Fibroblast of mammary gland (primary cell): ENCODE measurements at places on chromosomes 4 and X.

DNA sequence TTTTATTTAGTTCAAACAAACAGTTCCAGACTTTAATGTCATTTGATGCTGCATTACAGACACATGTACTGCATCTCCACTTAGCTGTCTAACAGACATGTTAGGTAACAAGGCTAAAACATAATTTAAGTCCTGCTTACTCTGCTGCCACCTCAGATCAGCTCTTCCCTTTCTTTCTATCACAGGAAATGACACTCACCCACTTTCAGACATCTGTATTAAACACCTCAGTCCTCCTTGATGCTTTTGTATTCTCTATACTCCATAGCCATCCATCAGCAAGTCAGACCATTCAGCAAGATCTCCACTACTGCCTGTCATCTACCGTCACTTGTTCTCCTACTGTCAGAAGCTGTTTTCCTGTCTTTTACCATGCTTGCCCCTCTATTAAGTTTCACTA, 405.4 kb downstream of the IL15 start:
- DNase-seq = no peak

DNA sequence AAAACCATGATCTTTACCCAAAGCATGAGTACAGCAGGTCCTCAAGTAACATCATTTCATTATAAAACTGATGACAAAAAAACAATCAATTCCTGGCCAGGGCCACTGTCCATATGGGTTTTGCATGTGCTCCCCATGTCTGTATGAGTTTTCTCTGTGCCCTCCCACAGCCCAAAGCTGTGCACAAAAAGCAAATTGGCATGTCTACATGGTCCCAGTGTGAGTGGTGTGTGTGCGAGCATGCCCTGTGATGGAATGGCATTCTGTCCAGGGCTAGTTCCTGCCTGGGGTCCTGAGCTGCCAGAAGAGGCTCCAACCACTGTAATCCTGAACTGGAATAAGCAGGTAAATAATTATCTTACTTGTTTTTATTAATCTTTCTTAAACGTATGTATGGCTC, 28.4 kb downstream of the SMARCA1 start:
- DNase-seq = no peak

GRCh38 chr4:138835832-138836533, 179.6 kb upstream of the NOCT start:
- DNase-seq = peak; percentile 50

GRCh38 chrX:39755143-39756032, 342.4 kb downstream of the BCOR start:
- peak; percentile 95 for DNase-seq

DNA sequence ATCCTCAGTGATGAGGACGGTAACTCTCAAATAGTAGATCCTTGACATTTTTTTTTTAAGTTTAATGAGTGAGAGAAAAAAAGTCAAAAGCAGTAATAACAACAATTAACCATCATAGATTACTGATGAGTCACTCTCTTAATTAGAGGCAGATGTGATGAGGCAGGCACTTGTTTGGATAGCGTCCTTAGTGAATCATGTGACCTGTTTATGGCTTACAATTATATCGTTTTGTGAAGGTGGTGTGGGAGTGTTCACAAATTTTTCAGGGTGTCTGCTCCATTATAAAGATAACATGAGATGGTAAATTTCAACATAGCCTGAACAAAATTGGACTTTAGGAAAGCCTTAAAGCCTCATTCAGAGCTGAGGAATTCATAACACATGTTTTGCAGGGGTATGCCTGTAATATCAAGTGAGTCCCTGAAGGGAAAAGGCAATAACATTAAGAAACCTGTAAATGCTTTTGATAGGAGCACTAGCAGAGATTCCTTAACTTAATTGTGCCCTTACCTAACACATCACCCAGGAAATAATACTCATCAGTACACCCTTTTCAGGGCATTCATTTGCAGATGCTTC, 51.9 kb upstream of the XIAP start:
- peak; percentile 74 for DNase-seq

DNA sequence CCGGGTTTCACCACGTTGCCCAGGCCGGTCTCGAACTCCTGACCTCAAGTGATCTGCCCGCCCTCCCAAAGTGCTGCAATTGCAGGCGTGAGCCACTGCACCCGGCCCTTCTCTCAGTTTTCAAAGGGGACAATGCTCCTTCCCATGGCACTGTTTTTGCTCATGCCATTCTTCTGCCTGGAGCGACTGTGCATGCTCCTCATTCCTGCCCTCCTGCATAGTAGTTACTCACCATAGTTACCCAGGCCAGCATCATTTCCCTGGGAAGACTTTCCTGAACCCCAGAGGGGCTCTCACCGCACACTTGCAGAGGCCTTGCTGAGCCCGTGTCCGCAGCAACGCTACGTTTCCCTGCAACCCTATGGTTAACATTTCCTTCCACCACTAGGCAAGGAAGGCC, 3.3 kb upstream of the CXCL9 start:
- no peak for DNase-seq

DNA sequence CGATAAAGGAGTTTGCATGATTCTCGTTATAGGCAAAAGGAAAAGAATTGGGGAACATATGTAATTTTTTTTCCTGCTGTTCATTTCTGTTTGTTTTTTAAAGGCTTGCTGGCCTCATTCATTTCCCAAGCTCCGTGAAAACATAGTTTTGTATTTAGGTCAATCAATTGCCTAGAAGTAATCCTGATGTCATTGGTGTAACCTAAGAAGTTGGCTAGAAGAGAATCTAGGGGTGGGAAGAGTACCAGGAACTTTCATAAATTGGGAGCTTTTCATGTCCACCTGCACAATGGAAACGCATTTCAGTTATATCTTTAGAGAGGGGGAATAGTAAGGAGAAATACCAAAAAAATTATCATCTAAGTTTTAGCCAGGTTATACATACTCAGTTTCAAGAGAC, 3.8 kb downstream of the RAPGEF2 start:
- DNase-seq = peak; percentile 14

- DNase-seq = no peak
These were observed 59.7 kb upstream of the VCX3B start for GRCh38 chrX:8404926-8405325.

DNA sequence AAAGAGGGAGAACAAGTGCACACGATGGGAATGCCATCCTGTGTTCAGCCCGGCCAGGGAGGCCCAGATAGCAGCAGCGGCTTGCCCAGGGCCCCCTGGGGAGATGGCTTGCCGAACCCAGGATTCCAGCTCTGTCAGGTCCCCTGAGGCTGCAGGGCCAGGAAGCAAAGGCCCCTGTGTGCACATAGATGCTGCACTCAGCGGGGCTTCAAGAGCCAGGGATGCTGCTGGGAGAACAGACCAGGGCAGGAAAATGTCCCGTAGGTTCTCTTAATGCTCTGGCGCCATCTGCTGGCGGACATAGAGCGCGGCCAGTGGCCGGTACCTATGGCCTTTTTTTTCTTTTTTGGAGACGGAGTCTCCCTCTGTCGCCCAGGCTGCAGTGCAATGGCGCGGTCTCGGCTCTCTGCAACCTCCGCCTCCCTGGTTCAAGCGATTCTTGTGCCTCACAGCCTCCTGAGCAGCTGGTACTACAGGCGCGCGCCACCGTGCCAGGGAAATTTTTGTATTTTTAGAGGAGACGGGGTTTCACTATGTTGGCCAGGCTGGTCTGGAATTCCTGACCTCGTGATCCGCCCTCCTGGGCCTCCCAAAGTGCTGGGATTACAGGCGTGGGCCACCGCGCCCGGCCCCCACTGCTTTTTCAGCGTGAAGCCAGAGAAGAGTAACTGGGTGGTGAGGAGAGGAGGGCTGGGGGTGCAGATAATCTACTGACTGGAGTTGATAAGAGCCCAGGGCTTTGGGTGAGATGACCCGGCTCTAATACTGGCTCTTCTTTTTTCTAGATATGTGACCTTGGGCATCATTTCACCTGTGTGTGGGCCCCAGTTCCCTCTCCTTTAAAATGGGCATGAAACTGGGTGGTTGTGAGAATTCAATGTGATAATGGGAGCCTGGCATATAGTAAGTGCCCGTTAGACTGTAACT, 22.5 kb downstream of the MED28 start:
- DNase-seq = peak; percentile 74

- DNase-seq = peak; percentile 91
These were observed 17.7 kb downstream of the SLC10A6 start for GRCh38 chr4:86831262-86832130.

GRCh38 chrX:21940356-21940829, at the start of gene SMS:
SMS (plus strand) TSS chrX:21940709; CDS start chrX:21940825, 116 bp downstream.
- peak; percentile 74 for DNase-seq

DNA sequence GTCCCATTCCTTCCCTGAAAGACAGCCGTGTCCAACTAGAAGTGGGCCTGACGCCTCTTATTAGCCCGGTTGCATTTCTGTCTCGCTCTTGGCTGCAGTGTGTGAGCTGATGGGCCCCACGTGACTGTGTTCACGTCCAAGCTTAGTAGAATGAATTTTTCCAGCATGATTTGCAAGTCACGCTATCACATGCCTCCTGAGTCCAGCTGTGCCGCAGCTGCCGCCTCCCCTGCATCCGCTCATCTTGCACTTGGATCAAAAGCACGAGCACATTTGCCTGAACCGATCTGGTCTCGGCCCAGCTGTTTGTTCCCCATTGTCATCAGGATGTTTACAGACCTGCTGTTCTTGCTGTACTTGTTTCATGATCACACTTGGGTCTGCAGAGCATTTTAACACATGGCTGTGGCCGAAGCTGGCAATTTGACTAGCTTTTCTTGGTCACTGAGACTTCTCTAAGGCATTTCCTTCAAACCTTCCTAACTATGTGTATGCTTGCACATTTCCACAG, 126.5 kb downstream of the KIT start:
- peak; percentile 89 for DNase-seq

DNA sequence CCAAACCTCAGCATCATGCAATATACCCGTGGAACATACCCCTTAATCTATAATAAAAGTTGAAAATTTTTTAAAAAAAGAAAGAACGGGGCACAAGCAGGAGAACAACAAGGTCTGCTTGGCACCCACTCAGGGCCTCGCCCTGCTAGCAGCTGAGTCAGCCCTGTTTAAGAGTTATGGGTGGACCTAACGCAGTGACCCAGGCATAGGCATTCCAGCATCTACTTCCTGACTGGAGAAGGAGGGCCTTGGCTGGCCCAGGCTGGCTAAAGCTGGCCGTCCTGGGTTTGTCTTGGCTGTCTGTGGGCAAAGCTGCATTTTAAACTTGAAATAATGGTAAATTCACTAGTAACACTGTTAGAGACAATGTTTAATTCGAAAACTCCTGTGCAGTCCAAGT, 236.7 kb upstream of the PGRMC2 start:
- DNase-seq = peak; percentile 95

GRCh38 chr4:168050002-168050401, 42.3 kb upstream of the ANXA10 start:
- no peak for DNase-seq

DNA sequence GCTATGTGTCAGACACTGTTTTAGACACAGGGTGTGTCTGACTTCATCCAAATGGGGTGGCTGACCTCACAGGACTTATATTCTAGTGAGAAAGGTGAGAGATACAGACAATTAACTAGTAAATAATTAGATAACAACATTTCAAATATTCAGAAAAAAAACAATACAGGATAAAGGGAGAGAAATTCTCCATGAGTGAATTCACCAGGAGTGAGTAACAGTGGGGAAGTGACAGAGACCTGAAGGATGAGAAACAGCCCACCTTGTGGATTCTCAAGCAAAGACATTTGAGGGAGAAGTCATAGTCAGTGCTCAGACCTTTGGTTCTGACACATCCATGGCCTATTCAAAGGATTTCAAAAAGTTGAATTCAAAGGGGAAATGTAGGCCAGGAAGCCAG, 627.9 kb downstream of the IQCM start:
- no peak for DNase-seq

DNA sequence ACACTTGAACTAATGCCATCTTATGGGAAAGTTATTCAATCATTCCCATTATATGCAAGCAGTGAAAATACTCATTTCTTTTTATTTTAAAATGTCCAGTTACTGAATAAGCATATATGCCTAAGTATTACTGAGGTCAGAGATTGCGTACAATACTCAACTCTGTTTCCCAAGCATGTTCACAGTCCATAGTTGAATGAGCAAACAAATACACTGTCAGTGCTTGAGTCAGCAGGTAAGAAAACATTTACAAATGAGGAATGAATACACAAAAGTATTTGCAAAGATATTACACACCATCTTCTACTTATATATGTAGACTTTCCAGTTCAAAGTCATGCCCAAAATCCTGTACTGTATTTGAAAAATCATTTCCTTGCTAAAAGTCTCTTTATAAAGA, 74.1 kb downstream of the TSPAN5 start:
- peak; percentile 63 for DNase-seq

- no peak for DNase-seq
These were observed 88.0 kb upstream of the MAGEB18 start for GRCh38 chrX:26050099-26050498.

DNA sequence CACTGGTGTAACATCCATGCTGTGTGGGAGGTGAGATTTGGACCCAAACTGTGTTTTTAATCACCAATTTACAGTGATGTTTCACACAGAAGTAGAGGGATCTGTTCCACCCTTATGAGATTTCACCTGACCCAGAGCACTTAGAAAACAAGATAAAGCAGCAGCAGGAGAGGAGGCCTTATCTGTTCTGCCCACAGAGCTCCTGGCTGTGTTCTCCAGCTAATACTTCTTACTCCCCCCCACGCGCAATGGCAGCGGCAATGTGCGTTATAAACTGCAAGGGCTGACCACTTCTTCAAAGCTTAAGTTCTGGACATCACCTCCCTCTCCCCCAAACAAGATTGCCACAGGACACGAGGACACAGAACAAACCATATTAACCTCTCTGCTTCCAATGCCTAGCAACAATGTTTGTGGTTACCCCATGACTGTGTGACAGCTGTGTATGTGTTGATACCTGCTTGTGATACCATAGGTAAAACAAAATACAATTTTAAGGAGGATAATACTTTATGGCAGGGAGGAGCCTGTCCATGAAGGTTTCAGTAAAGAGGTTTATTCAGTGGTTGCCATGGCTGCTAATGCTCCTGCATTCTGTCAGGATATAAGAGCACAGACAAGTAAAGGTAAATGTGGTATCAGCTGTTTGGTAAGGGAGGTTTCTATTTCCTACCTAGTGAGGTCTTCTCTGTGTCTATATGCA, 210.0 kb downstream of the SOWAHB start:
- DNase-seq = no peak

- peak; percentile 73 for DNase-seq
These were observed 17.3 kb downstream of the APLN start for GRCh38 chrX:129637217-129638109.

DNA sequence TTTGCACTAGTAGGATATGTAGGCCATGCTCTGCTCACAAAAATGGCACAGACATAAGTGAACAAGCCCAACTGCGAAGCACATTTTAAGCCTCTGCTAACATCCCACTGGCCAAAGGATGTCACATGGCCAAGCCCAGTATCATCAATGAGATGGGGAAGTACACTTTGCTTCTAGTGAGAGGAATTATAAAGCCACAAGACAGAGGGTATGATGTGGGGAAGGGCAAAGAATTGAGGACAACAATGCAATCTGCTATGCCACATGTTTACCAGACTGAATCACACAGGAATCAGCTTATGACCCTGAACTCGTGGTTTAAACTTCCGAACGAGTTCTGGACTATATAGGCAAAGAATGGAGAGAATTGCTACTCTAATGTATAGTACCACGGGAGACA, 39.1 kb downstream of the SUPT20HL1 start:
- no peak for DNase-seq

- DNase-seq = no peak
These were observed 116.4 kb upstream of the BEND4 start for GRCh38 chr4:42268824-42269223.

GRCh38 chr4:40980318-40980883, 230.6 kb downstream of the NSUN7 start:
- no peak for DNase-seq

- DNase-seq = peak; percentile 43
These were observed 129.5 kb downstream of the LARP7 start for GRCh38 chr4:112766422-112766821.

GRCh38 chr4:41232856-41233255, 18.5 kb upstream of the APBB2 start:
- no peak for DNase-seq

GRCh38 chr4:15451181-15451865, 18.4 kb upstream of the CC2D2A start:
- peak; percentile 60 for DNase-seq
